ENCODE measurements at places on chromosomes 3 and 15. TPM values are rescaled to one million over a fixed set of nuclear protein-coding genes. Genes with fewer than 3 reads are reported as not detected.

The OIP5 gene
- 8.6 TPM for total RNA-seq

The FYTTD1 gene
- total RNA-seq, result 43.5 TPM

The GLDN gene
- 0.32 TPM for total RNA-seq

The GOLGA6L10 gene
- total RNA-seq, result 2.9 TPM

The CAMK1 gene
- total RNA-seq, result 27.6 TPM

The DPPA2 gene
- total RNA-seq, result not detected

The CAND2 gene
- 6.1 TPM for total RNA-seq

The LIPH gene
- under 0.01 TPM for total RNA-seq

The INKA1 gene
- 11.0 TPM for total RNA-seq

The CA12 gene
- 8.1 TPM for total RNA-seq

The CPA3 gene
- total RNA-seq, result under 0.01 TPM

The HIGD2B gene
- total RNA-seq, result 0.32 TPM

The CKMT1B gene
- total RNA-seq, result not detected

The MANF gene
- 88.6 TPM for total RNA-seq

The NPHP3 gene
- total RNA-seq, result 37.0 TPM

The SMCO1 gene
- total RNA-seq, result under 0.01 TPM

The TF gene
- total RNA-seq, result not detected

The DOCK3 gene
- under 0.01 TPM for total RNA-seq

The AGBL1 gene
- not detected for total RNA-seq

The RAF1 gene
- 111 TPM for total RNA-seq

The ROPN1B gene
- total RNA-seq, result not detected

The CFAP20DC gene
- total RNA-seq, result 1.7 TPM

The SYNPR gene
- not detected for total RNA-seq

The QTRT2 gene
- 22.9 TPM for total RNA-seq

The DGKG gene
- under 0.01 TPM for total RNA-seq

The TMEM115 gene
- 63.1 TPM for total RNA-seq

The ZNF80 gene
- total RNA-seq, result not detected

The ADAMTSL3 gene
- under 0.01 TPM for total RNA-seq

The TNNC1 gene
- total RNA-seq, result 1.3 TPM

The COL7A1 gene
- 140 TPM for total RNA-seq

The MCF2L2 gene
- total RNA-seq, result 0.64 TPM

The FAM3D gene
- total RNA-seq, result not detected

The HRG gene
- total RNA-seq, result not detected

The PAQR5 gene
- total RNA-seq, result 0.97 TPM

The AMOTL2 gene
- total RNA-seq, result 236 TPM

The NR2E3 gene
- total RNA-seq, result 0.97 TPM

The LRRC3B gene
- total RNA-seq, result not detected

The ACP3 gene
- total RNA-seq, result 2.3 TPM

The ARHGAP11A gene
- 25.5 TPM for total RNA-seq

The ZMYND10 gene
- total RNA-seq, result 0.97 TPM

The CHRNA3 gene
- total RNA-seq, result not detected

The TBC1D21 gene
- not detected for total RNA-seq

The COL6A6 gene
- under 0.01 TPM for total RNA-seq

The PARP15 gene
- total RNA-seq, result under 0.01 TPM

The MEIS2 gene
- 73.0 TPM for total RNA-seq

The SCAANT1 gene
- total RNA-seq, result not detected

The SLC12A8 gene
- 33.2 TPM for total RNA-seq

The LDHAL6B gene
- total RNA-seq, result not detected

The CHRNA7 gene
- total RNA-seq, result not detected

The PRSS50 gene
- not detected for total RNA-seq

All from fibroblast of villous mesenchyme (primary cell).